ENCODE measurements at places on chromosomes 13 and 19.

- peak; percentile 5 for DNase-seq
Observed at GRCh38 chr13:21216332-21216731, 39.9 kb downstream of the MRPL57 start.

GRCh38 chr13:46468570-46469463 lies 81.8 kb upstream of the RUBCNL start:
- DNase-seq, result no peak

- no peak for DNase-seq
Observed at GRCh38 chr13:20669162-20669561, 34.3 kb upstream of the IL17D start.

DNA sequence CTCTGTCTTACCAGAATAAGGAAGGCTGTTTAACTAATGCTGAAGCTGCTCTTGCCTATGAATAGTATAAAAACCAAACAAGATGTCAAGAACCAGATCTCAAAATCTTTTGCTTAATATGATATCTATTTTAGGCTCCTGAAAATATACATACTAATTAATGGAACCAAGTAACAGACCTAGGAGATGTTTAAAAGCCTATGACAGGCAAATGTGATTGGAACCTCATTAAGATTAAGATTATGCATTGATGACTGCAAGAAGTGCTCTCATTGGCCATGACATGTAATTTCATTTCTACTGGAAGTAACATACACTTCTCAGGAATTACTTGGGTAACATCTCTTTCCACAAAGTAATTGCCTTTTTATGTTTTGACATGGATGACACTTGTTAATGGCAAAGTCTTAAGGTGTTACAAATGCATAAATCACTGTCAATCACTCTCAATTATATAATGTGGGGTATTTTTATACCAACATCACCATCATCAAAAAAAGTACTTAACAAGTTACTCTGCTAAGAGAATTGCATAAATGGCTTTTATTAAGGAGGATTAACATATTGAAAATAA lies 326.9 kb upstream of the MIR17HG start:
- peak; percentile 73 for DNase-seq

- DNase-seq, result peak; percentile 57
Observed at GRCh38 chr13:94256721-94257120, 222.8 kb downstream of the DCT start.

DNA sequence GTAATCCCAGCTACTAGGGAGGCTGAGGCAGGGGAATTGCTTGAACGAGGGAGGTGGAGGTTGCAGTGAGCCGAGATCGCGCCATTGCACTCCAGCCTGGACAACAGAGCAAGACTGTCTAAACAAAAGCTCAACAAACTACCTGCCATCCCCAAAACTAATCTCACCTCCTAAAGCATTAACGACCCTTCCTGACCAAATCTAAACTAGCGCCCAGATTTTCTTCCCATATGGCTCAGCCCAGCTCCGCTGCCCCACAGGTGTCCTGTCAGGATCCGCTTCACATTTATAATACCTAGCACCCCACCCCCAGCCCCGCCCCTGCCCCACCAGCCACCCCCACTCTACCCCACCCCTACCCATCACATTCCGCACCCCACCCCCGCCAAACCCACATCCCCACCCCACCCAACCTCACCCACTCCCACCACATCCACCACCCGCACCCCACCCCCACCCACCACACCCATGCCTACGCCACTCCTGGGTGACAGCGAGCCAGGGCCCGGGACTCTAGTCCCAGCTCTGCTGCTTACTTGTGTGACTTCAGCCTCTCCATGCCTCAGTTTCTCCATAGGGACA lies 599 bp downstream of the C19orf12 start:
- no peak for DNase-seq

DNA sequence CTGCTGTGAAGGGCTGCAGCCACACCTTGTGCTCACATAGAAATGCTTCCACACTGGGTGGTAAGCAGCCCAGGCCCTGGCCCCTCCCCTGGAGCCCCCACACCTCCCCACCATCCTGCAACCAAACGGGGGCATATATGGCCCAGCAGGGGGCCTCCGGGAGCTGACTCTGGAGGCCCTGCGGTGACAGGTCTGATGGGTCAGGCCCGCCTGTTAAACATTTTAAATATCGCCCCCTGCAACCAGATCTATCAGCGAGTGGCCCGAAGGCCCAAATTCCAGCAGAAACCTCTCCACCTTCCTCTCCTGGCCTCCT lies 48.0 kb upstream of the KATNAL1 start:
- no peak for DNase-seq

- no peak for DNase-seq
Observed at GRCh38 chr19:31257025-31257424, 92.2 kb downstream of the TSHZ3 start.

- DNase-seq, result no peak
Observed at GRCh38 chr19:3084943-3085342, 9.2 kb upstream of the GNA11 start.

DNA sequence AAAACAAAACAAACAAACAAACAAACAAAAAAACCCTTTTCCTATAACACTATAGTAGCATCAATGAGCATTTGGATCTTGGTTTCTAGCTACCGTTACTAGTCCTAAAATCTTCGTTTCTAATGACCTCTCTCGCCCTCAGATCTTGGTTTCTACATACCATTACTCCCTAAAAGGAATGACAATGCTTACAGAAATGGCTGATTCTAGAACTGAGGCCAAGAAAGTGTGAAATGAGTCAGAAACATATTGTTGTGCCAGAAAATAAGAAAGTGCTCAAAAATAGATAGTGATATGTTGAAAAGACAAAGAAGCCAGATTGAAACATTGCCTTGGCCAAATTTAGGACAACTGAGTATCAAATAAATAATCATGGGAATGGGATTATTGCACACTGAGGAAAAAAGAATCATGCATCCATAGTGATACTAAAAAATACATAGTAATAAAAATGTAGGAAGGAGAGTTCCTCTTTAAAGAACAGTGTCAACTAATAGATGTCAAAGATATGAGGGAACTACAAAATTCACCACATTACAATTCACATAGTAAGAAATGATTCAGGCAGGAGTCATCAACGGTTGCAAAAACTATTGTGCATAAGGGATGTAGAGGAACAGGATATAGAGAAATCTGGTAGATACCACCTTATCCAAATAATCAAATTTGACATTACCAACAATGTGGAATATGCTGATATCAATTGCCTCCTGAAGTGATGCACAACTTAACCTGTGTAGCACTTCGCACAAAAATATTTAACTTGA lies 386.6 kb downstream of the DIAPH3 start:
- DNase-seq, result no peak

GRCh38 chr13:112837371-112838037 lies 131.5 kb upstream of the MCF2L start:
- DNase-seq, result no peak

- no peak for DNase-seq
Observed at GRCh38 chr13:57470491-57470890, 161.1 kb upstream of the PCDH17 start.

DNA sequence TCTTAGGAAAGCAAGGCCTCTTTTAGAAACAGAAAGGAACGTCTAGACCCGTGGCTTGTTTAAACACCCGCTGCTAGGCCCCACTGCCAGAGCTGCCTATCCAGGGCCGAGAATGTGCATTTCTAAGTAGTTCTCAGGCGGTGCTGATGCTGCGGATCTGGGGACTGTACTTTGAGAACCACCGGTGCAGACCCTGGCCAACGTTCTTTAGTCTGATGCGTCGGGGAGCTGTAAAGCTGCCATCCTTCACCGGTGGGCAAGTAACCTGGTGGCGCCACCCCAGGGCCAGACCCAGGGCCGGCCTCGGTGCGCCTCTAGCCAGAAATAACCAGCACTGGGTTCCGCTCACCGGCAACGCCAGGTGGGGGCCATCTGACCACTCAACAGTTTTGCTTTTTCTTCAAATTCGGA lies 47.1 kb downstream of the TGDS start:
- peak; percentile 52 for DNase-seq

DNA sequence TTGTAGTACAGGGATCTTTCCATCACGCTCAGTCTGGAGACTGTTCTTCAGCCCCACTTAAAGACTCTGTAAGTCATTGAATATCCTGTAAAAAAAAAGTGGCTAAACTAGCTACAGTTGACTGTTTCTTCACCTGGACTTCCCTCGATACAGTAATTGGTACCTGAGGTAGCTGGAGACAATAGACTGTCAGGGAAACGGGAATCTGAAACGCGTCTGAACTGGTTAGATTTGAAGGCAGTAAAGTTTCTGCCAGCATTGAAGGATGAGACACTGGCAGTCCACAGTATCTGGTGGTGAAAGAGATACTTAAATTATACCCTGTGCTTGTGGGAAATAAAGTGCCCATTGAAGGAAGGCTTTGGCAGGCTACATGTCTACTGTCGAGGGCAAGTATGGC lies 550.5 kb downstream of the IRS2 start:
- DNase-seq, result no peak

DNA sequence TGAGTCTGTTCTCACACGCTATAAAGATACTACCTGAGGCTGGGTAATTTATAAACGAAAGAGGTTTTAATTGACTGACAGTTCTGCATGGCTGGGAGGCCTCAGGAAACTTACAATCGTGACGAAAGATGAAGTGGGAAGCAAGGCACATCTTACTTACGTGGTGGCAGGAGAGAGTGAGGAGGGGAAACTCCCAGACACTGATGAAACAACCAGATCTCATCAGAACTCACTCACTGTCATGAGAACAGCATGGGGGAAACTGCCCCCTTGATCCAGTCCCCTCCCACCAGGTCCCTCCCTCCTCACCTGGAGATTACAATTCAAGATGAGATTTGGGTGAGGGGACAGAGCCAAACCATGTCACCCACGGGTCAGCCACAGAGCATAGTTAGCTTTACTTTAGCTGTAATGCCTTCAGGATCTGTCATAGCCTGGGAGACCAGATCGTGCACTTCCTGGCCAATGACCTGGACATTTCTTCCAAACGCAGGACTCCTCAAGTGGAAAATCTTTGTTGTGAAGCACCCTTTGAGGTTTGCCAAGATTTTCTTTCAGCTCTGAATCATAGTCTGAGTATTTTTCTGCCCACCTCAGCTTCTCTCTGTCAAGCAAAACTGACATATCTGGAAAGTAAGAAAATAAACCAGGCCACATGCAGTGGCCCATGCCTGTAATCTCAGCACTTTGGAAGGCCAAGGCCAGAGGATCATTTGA lies 25.2 kb upstream of the HIF3A start:
- no peak for DNase-seq

DNA sequence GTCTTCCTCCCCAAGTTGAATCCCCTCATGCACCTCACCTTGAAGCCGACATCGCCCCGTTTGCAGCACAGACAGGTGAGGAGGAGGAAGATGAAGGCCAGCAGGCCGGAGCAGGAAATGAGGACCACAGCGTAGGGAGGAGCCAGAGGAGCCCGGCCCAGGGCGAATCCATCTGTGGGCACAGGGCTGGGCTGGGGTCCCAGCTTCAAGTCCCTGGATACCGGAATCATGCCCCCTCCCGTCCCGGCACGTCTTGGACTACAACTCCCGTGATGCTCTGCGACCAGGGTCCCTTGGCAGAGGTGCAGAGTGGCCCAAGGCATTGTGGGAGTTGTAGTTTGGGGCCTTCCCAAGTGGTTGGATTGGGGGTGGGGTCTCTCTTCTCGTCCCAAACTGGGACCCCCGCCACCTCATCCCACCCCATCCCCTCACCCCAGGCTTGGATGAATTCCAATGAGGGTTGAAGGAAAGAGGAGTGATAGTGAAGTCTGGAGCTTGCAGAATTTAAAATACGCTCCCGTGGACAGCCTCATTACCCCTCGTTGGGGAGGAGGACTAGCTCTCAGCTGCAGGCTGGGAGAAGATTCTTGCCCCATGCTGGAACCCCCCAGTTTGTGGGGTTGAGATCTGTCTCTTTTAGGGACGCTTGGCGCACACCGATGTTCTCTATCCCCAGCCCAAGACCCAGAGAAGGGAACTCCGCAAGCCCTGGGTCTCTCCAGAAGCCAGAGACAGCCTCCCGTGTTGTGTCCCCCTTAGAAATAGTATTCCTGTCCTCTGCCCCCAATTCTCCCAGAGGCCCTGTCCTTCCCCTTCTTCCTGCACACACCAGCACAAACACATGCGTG lies 990 bp downstream of the LMTK3 start:
- DNase-seq, result peak; percentile 86

GRCh38 chr13:109401307-109401706 lies 385.1 kb downstream of the IRS2 start:
- DNase-seq, result no peak

- DNase-seq, result peak; percentile 74
Observed at GRCh38 chr19:16825312-16826052, 3.7 kb upstream of the SIN3B start.

GRCh38 chr13:45040173-45040572 lies 50.8 kb downstream of the GPALPP1 start:
- no peak for DNase-seq

DNA sequence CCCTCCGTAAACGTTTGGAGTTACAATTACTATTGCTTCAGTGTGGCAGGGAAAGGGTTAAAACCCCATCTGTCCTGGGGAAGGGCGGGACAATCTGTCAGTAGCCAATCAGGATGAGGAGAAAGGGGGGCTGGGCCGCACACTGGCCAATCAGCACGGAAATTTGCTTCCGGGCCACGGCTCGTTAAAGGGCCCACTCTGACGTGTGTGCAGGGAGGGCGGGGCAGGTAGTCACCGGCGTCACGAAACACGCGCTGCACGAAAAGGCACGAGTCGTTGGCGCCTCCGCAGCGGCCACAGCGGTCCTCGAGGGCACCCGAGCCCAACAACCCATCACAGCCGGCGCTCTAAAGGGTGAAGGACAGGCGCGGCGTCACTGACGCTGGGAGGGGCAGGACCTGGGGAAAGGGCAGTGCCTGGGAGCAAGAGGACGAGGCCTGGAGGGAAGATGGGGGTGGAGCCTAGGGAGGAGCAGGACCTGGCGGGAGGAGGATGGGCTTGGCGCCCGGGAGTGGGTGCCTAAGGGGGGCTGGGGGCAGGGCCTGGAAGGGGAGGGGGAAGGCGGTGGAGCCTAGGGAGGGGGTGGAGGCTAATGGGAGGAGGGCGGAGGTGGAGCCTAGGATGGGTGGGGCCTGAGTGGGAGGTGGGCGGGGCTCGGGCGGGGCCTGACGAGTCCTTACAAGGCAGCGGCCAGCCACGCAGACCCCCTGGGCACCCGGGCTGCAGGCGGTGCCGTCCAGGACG lies 4.9 kb downstream of the ADAMTSL5 start:
- peak; percentile 93 for DNase-seq

DNA sequence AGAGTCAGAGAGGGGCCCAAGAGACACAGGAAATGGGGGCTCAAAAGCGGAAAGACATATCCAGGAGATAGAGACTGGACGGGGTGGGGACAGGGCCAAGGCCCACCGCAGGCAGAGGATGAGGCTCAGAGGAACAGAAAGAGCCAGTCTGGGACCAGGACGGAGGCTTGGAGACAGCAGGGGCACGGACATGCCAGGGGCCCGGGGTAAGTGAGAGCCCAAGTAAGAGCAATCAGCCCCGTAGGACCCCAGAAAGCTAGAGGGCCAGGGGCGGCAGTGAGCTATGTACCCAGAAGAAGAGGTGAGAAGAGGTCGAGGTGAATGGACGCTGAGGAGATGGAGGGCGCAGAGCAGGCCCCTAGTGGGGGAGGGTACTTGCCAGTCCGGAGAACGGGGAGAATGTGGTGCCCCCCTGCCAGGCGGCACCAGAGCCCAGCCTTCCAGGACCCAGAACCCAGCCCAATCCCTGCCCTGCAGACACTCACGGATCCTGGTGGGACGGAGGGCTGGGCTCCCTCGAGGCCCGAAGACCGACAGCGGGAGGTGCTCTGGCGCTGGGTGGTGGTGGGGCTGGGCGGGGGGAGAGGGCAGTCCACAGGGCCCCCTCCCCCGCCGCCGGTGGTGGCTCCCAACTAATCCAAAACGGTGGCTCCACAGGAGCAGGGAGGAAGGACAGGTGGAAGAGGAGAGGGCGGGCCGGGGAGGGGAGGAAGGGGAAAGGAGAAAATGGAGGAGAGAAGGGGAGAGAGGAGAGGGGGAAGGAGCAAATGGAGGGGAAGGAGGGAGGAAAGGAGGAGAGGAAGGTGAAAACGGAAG lies 1.0 kb downstream of the GRIK5 start:
- DNase-seq, result no peak

Data from putamen (tissue), 1 donor.